ENCODE measurements at places on chromosomes 4 and X.

DNA sequence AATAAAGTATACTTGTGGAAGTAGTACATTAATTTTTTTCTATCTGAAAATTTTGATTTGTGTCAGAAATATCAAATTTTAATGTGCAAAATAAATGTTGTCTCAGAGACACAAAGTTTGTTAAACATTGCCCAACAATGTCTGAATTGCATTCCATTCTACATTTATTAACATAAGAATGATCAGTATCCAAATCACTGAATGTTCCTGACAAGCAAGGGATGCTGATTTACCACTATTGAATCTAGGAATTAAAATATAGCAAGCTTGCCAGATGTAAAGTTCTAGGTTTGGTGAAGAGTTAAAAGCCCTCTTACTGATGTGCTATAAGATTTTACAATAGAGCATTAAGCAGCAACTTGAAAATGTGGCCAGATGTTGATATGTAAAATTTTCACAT, 489.2 kb upstream of the CTSO start:
- no peak for DNase-seq
- H3K27me3 ChIP-seq, result no peaks in the 10 kb centered on the region
- H3K4me1 ChIP-seq, result no peaks in the 10 kb centered on the region
- no peak overlapping the region for H3K27ac ChIP-seq
- H3K4me3 ChIP-seq, result no peak overlapping the region

DNA sequence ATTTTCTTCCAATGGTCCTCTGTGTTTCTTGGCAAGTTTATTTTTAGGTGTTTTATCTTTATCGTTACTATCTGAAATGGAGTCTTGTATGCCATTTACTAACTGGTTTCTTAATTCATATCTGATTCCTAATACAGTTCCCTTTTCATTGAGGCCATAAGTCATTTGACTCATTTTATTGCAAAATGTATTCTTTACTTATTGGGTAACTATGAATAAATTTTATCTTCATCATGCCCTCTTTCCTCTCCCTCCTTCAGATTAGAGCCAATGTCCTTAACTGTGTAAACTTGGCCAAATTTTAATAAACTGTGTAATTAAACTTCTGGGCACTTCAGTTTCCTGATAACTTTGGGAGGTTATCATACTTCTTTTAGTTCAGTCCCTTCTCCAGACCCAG, 19.3 kb upstream of the MSMO1 start:
- H3K27me3 ChIP-seq, result no peaks in the 10 kb centered on the region
- peaks cover 64% of the 10 kb centered on the region for H3K36me3 ChIP-seq
- no peak overlapping the region for H3K4me3 ChIP-seq
- no peak for DNase-seq
- no peak overlapping the region for H3K27ac ChIP-seq

GRCh38 chr4:74054483-74055047, 16.1 kb upstream of the CXCL3 start:
- H3K4me1 ChIP-seq, result no peaks in the 10 kb centered on the region
- H3K27me3 ChIP-seq, result no peaks in the 10 kb centered on the region
- no peak overlapping the region for H3K4me3 ChIP-seq
- H3K27ac ChIP-seq, result no peak overlapping the region
- no peak for DNase-seq

- no peak for DNase-seq
- H3K4me3 ChIP-seq, result no peak overlapping the region
- H3K27ac ChIP-seq, result no peak overlapping the region
- H3K27me3 ChIP-seq, result no peaks in the 10 kb centered on the region
Observed at GRCh38 chr4:83489711-83490326, 4.9 kb upstream of the ABRAXAS1 start.

DNA sequence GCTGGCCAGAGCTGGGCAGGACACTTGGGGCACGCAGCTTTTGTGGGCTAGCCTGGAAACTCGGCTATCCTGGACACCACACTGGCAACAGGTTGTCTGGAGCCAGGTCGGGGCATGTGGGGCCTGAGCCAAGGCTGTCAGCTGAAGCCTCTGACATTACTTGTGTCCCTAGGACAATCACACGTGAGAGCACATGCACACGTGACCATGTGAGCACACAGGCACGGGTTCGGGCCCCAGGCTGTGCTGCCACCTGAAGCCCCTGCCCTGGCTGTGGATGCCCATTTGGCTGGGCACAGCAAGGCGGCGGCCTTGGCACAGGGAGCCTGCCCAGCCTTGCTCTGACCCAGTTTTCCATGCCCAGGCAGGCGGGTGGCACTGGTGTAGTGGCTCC, 8.7 kb upstream of the FGFR3 start:
- H3K4me3 ChIP-seq, result no peak overlapping the region
- no peaks in the 10 kb centered on the region for H3K27me3 ChIP-seq
- no peak overlapping the region for H3K27ac ChIP-seq
- no peaks in the 10 kb centered on the region for H3K36me3 ChIP-seq
- DNase-seq, result no peak

DNA sequence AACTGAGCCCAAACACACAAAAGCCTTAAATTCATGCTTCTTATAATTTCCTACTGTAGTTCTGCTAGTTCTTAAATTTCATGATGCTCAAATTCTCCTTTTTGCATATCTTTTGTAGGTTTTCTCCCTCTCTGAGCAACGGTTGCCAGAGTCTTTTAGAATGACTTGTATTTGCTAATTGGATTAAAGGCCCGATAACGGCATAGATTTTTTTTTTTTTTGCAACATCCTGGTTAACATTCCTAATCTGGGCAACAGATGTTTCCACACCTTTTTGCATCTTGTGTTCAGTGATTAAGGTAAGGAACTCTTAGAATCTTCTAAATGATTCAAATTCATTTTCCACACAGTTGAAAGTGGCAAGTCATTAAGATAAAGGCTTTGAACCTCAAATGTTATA, 66.3 kb upstream of the ADGRG2 start:
- peaks cover 2% of the 10 kb centered on the region for H3K27me3 ChIP-seq
- no peak for DNase-seq
- no peaks in the 10 kb centered on the region for H3K4me1 ChIP-seq
- no peak overlapping the region for H3K4me3 ChIP-seq
- no peaks in the 10 kb centered on the region for H3K36me3 ChIP-seq

- no peaks in the 10 kb centered on the region for H3K4me1 ChIP-seq
- no peak for DNase-seq
- H3K27me3 ChIP-seq, result peaks cover 2% of the 10 kb centered on the region
- no peak overlapping the region for H3K27ac ChIP-seq
- H3K4me3 ChIP-seq, result no peak overlapping the region
Observed at GRCh38 chr4:52091801-52092200, 40.7 kb downstream of the SPATA18 start.

DNA sequence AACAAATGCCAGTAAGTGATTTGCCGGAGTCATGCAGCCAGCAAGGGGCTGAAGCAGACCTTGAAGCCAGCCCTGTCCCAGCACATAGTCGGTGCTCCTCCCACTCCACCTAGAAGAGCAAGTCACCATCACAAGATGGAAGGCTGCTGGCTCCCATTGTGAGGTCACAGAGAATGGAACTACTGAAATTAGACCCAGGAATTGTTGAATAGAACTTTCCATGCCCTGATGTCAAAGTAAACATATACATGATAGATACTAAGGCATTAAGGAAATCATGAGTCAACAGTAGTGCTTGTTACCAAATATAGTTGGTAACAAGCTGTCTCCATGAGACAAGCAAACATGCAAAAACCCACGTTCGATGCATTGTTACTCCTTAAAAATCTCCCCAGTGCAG, 177.1 kb upstream of the MID1 start:
- no peak overlapping the region for H3K4me3 ChIP-seq
- no peaks in the 10 kb centered on the region for H3K27me3 ChIP-seq
- no peaks in the 10 kb centered on the region for H3K4me1 ChIP-seq
- DNase-seq, result no peak
- no peaks in the 10 kb centered on the region for H3K36me3 ChIP-seq

GRCh38 chr4:169593050-169593560, 19.3 kb downstream of the NEK1 start:
- H3K4me3 ChIP-seq, result no peak overlapping the region
- H3K27ac ChIP-seq, result no peak overlapping the region
- peaks cover 4% of the 10 kb centered on the region for H3K4me1 ChIP-seq

DNA sequence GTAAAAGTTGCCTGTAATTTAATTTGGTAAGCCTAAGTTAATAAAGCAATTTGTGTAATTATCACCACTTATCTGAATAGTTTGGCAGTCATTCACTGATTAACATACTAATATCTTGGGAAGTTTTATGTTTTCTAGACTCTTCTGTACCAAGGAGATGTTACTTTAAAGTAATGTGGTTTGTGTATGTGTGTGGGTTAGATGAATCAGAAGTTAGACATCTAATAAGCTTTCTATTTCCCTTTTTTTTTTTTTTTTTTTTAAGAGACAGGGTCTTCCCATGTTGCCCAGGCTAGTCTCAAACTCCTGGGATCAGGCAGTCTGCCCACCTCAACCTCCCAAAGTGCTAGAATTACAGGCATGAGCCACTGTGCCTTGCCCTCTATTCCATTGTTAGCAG, 5.3 kb downstream of the SLAIN2 start:
- peaks cover 19% of the 10 kb centered on the region for H3K36me3 ChIP-seq
- peaks cover 45% of the 10 kb centered on the region for H3K4me1 ChIP-seq
- H3K27ac ChIP-seq, result no peak overlapping the region

DNA sequence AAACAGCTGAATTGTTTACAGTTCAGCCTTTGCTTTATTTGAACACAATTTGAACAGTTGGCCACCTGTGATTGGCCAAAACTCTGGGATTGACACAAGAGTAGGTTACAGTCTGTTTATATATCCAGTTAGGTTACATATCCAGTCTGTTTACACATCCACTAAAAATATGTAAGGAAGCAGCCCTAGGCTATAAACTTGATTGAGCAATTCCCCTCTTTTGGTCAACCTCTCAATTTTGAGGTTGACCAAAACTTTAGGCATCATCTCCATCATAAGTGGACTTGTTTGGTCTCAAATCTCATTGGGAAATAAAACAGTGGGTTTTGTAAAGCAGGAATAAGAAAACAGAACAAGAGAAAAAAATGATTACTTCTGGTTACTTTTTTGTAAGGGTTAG, 190.8 kb downstream of the SPATA18 start:
- no peak overlapping the region for H3K4me3 ChIP-seq
- no peak for DNase-seq
- H3K27ac ChIP-seq, result no peak overlapping the region
- no peaks in the 10 kb centered on the region for H3K36me3 ChIP-seq
- no peaks in the 10 kb centered on the region for H3K27me3 ChIP-seq
- H3K4me1 ChIP-seq, result no peaks in the 10 kb centered on the region

DNA sequence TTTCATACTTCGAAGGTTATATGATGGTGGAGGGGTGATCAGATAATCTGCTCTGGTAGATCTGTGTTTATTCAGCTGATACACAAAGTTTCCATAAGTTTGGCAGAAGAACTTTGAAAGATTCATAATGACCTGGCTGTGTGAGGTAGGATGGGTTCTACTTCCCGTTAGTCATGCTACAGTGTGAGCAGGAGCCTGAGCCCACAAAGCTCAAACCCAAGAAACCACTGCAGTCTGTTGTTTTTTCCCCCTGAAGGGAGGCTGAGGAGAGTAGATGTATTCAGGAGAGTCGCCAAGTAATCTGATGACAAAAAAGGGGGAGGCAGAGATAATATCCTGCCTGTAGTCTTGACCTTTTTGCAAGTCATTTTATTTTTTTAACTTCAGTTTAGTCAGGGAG, 52.8 kb upstream of the PPP3CA start:
- no peaks in the 10 kb centered on the region for H3K36me3 ChIP-seq
- H3K27me3 ChIP-seq, result no peaks in the 10 kb centered on the region
- H3K27ac ChIP-seq, result peak overlapping the region; percentile 23
- H3K4me1 ChIP-seq, result peaks cover 23% of the 10 kb centered on the region
- peak overlapping the region; percentile 4 for H3K4me3 ChIP-seq

DNA sequence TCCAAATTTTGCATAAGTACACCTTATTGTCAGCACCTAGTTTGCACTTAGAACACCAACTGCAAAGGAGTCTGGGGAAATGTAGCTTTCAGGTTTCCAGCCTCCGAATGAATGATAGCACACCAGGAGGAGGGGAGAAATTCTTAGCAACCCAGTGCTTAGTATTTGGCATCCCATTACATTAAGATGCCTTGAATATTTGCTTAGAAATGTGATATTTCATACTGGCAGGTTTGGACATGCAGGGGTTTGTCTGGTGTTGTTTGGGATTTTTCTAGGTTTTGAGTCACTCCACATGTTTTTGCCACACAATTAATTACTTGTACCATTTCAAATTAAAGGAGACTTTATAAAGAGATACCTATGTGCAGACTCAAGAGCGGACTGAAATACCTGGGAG, 60.3 kb upstream of the CAMK2D start:
- no peak for DNase-seq
- H3K4me1 ChIP-seq, result peaks cover 35% of the 10 kb centered on the region
- no peak overlapping the region for H3K27ac ChIP-seq
- H3K36me3 ChIP-seq, result no peaks in the 10 kb centered on the region

GRCh38 chr4:140149846-140150635, 3.9 kb downstream of the MAML3 start:
- peak overlapping the region; percentile 96 for H3K27ac ChIP-seq
- H3K4me1 ChIP-seq, result peaks cover 30% of the 10 kb centered on the region
- peak; percentile 84 for DNase-seq
- H3K4me3 ChIP-seq, result peak overlapping the region; percentile 90
- peaks cover 28% of the 10 kb centered on the region for H3K27me3 ChIP-seq

DNA sequence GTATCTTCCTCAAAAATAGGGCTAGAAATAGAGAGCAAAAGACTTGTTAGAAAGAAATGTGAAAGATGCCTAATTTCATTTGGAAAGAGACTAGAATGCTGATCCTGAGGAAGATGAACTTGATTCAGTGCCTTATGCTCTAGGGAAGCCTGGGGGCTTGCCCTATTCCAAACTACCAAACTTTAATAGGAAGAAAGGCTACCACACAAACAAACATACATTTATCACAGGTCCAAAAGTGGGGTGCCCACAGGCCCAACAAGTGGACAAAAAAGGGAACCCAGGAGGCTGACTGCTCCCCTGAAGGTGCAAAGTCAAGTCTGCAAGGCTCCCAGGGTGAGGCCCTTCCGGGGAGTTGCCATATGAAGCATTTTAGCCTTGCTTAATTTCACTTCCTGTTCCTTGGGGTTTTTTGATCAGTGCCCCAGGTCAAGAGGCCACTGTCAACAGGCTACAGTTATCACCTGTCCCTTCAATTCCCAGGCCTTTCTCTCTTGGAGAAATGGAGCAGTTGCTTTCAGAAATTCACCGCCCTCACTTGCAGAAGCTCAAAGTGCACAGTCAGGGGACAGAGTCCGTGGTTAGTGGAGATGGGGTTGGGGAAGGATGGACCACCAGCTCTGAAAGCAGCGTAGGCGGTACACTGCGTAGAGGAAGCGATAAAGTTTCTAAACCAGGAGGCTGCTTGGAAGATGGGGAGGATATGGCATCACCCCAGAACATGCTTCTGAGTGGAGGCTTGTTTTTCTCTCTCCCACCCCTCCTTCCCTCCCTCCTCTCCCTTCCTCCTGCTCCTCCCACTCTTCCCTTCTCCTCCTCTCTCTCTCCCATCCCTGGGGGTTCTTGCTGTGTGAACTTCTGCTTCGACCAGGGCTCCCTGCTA, 36.4 kb downstream of the TMEM154 start:
- no peaks in the 10 kb centered on the region for H3K27me3 ChIP-seq
- H3K36me3 ChIP-seq, result peaks cover 5% of the 10 kb centered on the region
- peak overlapping the region; percentile 64 for H3K27ac ChIP-seq

- no peaks in the 10 kb centered on the region for H3K4me1 ChIP-seq
- no peak overlapping the region for H3K27ac ChIP-seq
- no peak overlapping the region for H3K4me3 ChIP-seq
- no peak for DNase-seq
Observed at GRCh38 chr4:121666091-121666679, 30.6 kb downstream of the ANXA5 start.

- H3K4me3 ChIP-seq, result peak overlapping the region; percentile 90
- DNase-seq, result peak; percentile 42
- peaks cover 46% of the 10 kb centered on the region for H3K4me1 ChIP-seq
- peaks cover 4% of the 10 kb centered on the region for H3K36me3 ChIP-seq
Observed at GRCh38 chr4:39044956-39045826, 13.0 kb upstream of the TMEM156 start.

- H3K4me1 ChIP-seq, result no peaks in the 10 kb centered on the region
- H3K4me3 ChIP-seq, result no peak overlapping the region
- DNase-seq, result no peak
- H3K36me3 ChIP-seq, result no peaks in the 10 kb centered on the region
- no peaks in the 10 kb centered on the region for H3K27me3 ChIP-seq
Observed at GRCh38 chr4:66071911-66072310, 401.6 kb upstream of the EPHA5 start.

Data from activated CD8-positive, alpha-beta T cell treated with anti-CD3 and anti-CD28 coated beads, Interleukin-2, amount 10 ng/mL, durations not matched to agents 7 days and 5 days (primary cell).